ENCODE measurements at places on chromosomes 13 and 19.

- DNase-seq = no peak
Observed at GRCh38 chr13:99289271-99289670, 17.9 kb downstream of the GPR183 start.

DNA sequence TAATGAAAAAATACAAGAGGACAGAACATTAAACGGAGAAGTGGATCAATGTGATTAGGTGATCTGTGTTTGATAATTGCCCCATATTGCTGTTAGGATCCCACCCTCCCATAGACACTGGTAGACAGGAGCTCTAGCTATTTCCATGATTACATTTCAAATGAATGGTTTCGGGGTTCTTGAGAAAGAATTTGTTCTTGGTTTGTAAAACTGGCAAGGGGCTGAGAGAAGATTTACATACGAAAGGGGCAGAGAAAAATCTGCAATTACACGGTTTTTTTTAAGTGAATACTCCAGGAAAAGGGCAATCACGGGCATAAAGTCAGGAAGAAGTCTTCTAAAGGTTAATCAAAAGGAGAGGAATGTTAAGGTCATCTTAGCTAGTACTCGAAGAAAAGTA is 2125.7 kb upstream of the PCDH20 start:
- no peak for DNase-seq

GRCh38 chr13:83248751-83249150 is 633.5 kb downstream of the SLITRK1 start:
- DNase-seq = no peak

DNA sequence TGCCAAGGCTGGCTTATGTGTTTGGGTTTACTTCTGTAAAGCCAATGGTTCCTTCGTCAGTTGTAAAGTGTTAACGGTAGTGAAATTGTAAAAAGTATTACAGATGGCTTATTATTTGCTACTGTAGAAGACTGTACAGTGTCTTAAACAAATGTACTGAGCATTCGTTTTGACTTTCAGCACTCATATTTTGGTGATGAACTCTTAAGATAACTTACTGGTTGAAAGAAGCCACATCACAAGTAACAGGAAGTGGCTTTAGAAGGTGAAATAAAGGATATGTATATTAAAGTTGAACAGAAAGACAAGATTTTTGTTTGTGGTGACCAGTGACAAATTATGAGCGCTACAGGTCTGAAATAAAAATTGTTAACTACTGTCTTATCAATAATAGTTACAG is 64.2 kb downstream of the URI1 start:
- no peak for DNase-seq

DNA sequence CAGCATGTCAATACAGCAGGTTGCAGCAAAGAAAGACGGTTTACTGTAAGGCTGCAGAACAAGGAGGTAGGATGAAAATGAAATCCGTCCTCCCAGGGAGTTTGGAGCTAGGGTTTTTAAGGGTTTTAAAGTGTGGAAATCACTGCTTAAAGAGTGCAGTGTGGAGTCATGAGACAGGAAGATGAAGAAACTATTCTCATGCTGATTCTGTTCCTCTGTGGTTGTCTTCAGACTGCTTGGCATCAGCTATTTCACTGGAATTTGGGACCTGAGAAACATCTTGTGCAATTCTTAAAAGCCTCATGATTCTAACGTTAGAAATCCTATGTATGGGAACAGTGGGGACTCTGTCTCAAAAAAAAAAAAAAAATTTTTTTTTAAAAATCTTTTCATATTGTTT is 11.4 kb downstream of the ZNF331 start:
- no peak for DNase-seq

- DNase-seq = no peak
Observed at GRCh38 chr13:75637181-75637750, 1.1 kb downstream of the LMO7 start.

GRCh38 chr19:5504114-5504513 is 48.9 kb downstream of the ZNRF4 start:
- DNase-seq = no peak

- no peak for DNase-seq
Observed at GRCh38 chr13:113766035-113766800, 7.2 kb downstream of the TMEM255B start.
